Activated naive CD4-positive, alpha-beta T cell treated with anti-CD3 and anti-CD28 coated beads for 36 hours (primary cell): ENCODE measurements at places on chromosomes 2 and 18. TPM values are rescaled to one million over a fixed set of nuclear protein-coding genes. Genes with fewer than 3 reads are reported as not detected.

TM4SF20 gene
- not detected for total RNA-seq

- no peak for DNase-seq
- H3K4me1 ChIP-seq, result no peaks in the 10 kb centered on the region
- no peak overlapping the region for H3K27ac ChIP-seq
- H3K4me3 ChIP-seq, result no peak overlapping the region
Measured at GRCh38 chr2:229235131-229235914, 35.8 kb downstream of the PID1 start.

- no peak within 1 kb of the TSS for H3K27ac ChIP-seq
- no peaks in the 10 kb centered on the region for H3K36me3 ChIP-seq
- peaks cover 2% of the 10 kb centered on the region for H3K27me3 ChIP-seq
Measured at GRCh38 chr2:210315015-210315788, at the start of gene MYL1. Gene MYL1 (minus strand): TSS chr2:210315174. CDS start chr2:210315042, 132 bp downstream.

DNA sequence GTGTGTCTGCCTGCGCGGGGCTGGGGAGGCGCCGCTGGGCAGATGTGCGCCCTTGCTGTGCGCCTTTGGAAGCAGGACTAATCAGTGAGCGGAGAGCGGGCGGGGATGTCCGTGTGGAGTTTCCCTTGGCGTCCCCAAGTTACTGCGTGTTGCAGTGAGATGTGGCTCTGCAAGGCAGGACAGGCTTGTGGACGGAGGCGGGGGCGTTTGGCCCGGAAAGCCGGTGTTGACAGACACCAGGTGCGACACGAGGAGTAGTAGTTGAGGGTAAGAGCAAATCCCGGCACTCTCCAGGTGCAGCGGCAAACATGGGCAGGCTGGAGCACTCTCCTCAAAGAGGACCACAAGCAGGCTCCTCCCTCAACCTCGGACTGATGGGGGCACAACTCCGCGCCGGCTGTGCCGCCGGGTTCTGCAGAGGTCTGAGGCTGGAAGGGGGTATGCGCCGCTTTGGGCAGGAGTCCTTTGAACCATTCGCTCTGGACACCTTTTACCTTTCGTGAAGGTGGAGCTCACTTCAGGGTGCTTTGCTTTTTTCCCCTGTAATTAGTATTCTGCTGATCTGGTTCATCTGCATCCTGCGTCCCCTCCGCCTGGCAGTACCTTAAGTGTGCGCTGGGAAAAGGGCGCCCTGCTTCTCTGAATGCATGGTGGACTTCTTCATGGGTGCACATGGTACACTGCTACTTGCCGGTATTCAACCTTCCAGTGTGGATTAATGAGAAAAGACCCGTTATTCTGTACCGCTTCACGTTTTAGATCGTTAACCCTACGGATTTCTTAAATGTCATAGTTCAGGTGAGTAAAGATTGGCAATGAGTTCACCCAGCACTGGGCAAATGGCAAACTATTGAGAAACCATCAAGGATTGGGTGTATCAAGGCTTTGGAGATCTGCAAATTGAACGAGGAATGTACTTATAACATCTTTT, 608 bp downstream of the CDH7 start:
- peaks cover 21% of the 10 kb centered on the region for H3K27me3 ChIP-seq
- DNase-seq, result no peak
- H3K36me3 ChIP-seq, result no peaks in the 10 kb centered on the region
- no peak overlapping the region for H3K27ac ChIP-seq
- no peaks in the 10 kb centered on the region for H3K4me1 ChIP-seq
- H3K4me3 ChIP-seq, result no peak overlapping the region

GRCh38 chr2:98070081-98070480, 16.9 kb upstream of the VWA3B start:
- no peaks in the 10 kb centered on the region for H3K36me3 ChIP-seq
- peaks cover 3% of the 10 kb centered on the region for H3K27me3 ChIP-seq
- H3K4me3 ChIP-seq, result no peak overlapping the region
- DNase-seq, result no peak
- H3K4me1 ChIP-seq, result no peaks in the 10 kb centered on the region
